ENCODE measurements at places on chromosomes 12 and 14.
A peak's percentile ranks its signal among the peaks of the same experiment; 100 is the strongest.

DNA sequence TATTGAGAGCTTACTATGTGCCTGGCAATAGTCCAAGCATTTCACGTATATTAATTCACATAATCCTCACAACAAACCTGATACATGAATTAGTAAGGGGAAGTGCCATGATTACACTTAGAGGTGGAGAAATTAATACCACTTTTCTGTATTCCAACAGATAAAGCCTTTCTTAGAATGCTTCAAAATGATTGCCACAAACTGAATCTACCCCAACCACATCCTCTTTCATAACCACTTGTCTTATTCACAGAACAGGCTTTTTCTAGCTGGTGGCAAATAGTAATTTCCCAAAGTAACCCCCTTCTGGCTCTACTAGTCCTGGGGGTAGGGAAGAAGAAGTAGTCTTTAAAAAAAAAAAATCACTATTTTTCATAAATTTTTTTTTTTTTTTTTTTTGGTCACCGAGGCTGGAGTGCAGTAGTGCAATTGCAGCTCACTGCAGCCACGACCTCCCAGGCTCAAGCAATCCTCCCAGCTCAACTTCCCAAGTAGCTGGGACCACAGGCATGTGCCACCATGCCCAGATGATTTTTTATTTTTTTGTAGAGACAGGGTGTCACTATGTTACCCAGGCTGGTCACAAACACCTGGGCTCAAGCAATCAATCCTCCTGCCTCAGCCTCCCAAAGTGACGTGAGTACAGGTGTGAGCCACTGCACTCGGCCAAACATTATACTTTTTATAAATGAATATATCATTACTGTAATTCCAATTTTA lies 59.0 kb upstream of the ARID2 start:
- DNase-seq: no peak

GRCh38 chr12:59620326-59620725 lies 24.5 kb downstream of the SLC16A7 start:
- DNase-seq: no peak

- peak; percentile 49 for DNase-seq
Measured at GRCh38 chr12:64733857-64734256, 25.3 kb downstream of the GNS start.

DNA sequence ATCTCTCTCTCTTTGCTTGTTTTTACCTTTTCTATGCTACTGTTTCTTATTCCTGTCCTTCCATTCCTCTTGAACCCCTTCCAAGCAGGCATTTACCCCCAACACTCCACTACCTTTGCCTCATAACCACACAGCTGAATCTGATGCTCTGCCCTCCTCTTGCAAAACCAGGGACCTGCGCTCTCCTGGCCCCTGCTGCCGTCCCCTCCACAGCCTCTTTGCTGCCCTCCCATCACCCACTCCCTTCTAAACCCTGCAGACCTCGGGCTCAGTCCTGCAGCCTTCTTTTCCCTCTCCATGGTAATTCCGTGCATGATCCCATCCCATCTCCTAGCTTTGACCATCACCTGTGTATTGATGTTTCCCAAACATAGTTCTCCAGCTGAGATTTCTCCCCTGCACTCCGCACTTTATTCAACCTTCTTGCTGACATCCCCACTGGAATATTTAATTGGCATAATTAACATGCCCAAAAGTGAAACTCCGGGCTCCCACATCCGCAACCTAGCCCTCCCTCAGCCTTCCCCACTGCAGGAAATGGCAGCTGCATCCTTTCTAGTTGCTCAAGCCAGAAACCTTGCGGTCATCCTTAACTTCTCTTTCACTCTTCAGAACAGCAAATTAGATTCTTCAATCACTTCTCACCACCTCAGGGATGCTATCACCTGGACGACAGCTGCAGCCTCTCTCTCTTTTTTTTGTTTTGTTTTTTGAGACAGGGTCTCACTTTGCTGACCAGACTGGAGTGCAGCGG lies 16.0 kb downstream of the FIGNL2 start:
- DNase-seq: no peak

- no peak for DNase-seq
Measured at GRCh38 chr12:81359736-81360135, 281.9 kb downstream of the ACSS3 start.

DNA sequence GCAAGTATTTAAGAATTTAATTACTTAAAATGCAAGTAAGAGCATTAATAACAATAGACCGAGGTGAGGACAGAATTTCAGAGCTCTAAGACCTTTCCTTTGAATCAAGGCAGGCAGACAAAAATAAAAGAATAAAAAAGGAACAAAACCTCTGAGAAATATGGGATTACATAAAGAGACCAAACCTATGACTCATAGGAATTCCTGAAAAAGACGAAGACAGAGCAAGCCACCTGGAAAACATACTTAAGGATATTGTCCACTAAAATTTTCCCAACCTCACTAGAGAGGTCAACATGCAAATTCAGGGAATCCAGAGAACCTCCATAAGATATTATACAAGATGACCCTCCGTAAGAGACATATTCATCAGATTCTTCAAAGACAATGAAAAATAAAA lies 325.1 kb downstream of the AEBP2 start:
- DNase-seq: no peak

DNA sequence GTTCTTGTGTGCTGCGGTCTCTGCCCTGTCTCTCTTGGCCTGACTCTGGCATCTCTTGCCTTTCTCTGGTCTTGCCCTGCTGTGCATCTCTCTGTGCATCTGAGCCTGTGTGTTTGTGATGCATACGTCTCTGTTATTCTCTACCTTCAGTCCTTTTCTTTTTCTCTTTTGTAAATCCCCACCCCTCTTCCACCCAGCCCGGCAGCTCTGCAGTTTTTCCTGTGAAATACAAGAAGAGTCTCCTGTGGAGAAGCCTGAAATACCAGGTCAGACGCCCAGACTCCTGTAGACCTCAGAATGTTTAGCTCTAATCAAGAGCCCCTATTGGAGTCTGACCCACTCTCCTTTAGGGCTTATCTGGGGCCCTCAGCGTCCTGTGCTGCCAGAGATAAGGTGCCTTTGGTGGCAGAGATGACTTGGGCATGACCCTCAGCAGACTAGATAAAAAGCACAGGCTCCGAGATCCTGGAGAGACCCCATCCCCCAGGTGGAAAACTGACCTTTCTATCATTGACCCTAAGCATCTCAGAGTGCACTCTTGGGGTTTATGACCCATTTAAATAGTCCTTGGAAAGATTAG lies 167.5 kb upstream of the SRRM4 start:
- DNase-seq: no peak

GRCh38 chr12:30450872-30451271 lies 244.8 kb downstream of the IPO8 start:
- DNase-seq: no peak

GRCh38 chr12:122545855-122546254 lies 18.8 kb downstream of the KNTC1 start:
- DNase-seq: no peak

DNA sequence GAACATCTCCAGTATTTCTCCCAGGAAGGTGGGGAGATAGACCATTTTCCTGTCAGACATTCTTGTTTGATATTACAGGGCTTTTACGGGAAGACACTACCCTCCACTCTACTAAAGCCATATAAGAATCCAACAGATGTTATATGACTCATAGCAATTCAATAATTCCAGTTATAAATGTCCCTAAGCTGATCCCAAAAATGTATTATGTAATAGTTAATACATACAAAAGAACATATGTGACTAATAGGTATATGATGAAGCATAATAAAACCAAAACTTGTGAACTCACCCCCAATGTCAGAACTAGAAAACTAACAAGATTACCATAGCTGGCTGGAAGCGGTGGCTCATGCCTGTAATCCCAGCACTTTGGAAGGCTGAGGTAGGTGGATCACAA lies 84.2 kb downstream of the EFCAB11 start:
- no peak for DNase-seq

GRCh38 chr12:4215229-4216186 lies 58.1 kb upstream of the CCND2 start:
- no peak for DNase-seq

- DNase-seq: no peak
Measured at GRCh38 chr12:116389990-116390389, 112.5 kb upstream of the MED13L start.

GRCh38 chr14:93926245-93926872 lies 785 bp upstream of the FAM181A start:
- DNase-seq: no peak

- DNase-seq: no peak
Measured at GRCh38 chr12:1806301-1807086, 13.9 kb upstream of the LRTM2 start.

DNA sequence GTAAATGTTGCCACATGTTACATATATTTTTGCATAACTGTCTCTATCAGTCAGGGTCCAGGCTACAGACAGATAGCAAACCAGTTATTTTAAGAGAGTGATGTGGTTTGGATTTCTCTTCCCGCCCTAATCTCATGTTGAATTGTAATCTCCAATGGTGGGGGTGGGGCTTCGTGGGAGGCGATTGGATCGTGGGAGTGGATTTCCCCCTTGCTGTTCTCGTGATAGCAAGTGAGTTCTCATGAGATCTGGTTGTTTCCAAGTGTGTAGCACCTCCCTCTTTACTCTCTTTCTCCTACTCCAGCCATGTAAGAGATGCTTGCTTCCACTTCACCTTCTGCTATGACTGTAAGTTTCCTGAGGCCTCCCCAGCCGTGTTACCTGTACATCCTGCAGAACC lies 704.2 kb upstream of the TBX3 start:
- DNase-seq: no peak
